ENCODE measurements at places on chromosomes 12 and 14.

- no peak for DNase-seq
Measured at GRCh38 chr12:91505006-91505405, 322.4 kb upstream of the DCN start.

DNA sequence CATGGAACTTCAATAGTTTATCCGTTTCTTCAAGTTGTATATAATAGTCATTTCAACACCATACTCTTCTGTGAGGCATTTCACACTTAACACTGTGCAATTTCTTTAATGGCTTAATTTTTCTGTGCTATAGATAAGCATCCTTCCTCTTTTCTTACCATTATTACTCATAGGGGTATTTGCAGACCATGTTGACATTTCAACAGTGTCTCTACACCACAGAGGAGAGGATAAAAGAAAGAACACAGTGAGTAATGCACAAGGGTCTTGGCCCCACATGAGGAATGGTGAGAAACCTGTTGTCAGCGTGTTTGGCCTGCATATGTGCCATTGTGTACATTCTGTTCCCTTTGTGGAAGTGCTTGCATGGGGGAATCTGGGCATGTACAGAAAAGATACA is 421.5 kb upstream of the MDGA2 start:
- no peak for DNase-seq

DNA sequence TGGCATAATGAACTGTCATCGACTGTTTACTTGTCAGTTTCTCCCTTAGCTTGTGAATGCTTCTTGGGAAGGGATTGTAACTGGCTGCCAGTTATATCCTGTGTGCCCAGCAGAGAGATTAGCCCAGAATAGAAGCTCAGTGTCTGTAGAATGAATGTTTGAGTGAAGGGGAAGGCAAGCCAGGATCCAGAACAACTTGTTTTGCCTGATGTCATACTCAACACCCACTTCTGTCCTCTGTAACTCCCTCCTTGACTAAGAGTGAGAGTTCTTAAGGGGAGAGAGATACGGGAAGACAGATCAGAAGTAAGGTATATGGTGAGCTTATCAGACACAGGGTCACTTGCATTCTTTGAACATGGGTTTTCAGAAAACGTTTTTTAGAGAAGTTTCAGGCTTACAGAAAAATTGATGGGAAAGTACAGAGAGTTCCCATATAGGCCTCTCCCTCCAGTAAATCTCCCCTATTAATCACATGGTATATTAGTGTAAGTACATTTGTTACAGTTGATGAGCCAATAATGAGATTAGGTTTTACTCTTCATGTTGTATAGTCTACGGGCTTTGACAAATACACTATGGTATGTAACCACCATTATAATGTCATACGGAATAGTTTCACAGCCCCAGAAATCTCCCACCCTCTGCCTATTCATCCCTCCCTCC is 5.6 kb upstream of the SPPL3 start:
- no peak for DNase-seq

DNA sequence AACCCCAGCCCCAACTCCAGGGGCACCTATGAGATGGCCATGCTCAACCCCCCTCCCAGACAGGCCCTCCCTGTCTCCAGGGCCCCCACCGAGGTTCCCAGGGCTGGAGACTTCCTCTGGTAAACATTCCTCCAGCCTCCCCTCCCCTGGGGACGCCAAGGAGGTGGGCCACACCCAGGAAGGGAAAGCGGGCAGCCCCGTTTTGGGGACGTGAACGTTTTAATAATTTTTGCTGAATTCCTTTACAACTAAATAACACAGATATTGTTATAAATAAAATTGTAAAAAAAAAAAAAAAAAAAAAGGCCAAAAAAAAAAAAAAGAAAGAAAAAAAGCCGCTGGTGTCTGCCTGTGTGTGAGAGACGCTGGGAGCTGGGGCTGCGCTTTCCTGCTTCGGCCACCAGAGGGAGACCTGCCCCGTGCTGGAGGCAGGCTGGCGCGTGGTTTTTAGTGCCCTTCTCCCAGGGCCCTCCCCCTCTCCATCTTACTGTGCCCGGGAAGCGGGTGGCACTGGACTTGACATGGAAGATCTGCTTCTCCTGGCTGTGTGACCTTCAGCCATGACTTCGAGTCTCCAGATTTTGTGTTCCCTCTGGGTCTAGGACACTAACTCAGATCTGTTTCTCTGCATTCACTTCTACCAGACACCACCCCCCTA is 3.4 kb upstream of the NXPH4 start:
- DNase-seq: peak; percentile 85

- DNase-seq: no peak
Measured at GRCh38 chr14:68011406-68012028, 191.9 kb downstream of the RAD51B start.

DNA sequence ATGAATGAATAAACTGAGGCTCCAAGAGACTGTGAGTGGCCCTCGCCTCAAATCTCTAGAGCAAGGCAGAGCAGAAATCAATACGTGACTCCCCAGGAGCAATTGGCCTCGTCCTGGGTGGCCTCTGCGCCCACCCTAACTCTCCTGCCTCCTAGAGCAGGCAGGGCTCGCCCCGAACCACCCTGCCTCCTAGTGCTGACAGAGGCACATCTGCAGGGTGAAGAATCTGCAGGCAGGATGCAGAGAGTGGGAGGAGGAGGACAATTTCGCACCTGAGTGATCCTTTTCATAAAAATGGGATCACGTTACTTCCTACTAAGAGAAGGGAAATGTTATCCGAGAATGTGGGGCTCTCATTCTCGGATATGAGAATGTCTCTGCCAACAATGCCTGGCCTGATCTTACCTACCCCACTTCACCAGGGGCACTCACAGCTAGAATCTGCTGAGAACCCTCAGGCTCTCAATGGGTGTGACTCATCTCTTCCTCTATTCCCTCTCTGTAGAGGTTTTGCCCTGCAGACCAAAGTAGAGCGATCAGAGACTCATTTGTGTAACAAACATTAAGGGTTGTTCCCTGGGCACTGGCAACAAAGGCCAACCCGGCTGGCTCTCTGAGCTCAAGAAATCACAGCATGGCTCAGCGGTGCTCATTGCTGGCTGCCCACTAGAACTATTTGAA is 61.7 kb upstream of the BCL2L14 start:
- peak; percentile 35 for DNase-seq

- DNase-seq: peak; percentile 76
Measured at GRCh38 chr14:100375266-100375962, 52.3 kb downstream of the SLC25A47 start.

DNA sequence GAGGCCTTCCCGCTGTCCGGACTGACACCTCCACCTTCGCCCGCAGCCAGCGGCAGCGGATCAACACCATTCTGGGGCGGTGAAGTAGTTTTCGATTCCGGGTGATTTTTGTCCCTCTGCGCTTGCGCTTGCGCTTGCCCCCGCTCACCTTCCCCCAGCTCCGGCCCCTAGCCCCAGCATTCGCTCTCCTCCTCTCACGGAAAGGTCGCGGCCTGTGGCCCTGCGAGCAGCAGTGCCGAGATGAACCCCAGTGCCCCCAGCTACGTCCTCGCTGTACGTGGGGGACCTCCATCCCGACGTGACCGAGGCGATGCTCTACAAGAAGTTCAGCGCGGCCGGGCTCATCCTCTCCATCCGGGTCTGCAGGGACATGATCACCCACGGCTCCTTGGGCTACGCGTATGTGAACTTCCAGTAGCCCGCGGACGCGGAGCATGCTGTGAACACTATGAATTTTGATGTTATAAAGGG is 22.7 kb upstream of the SRGAP1 start:
- no peak for DNase-seq

- no peak for DNase-seq
Measured at GRCh38 chr12:18479256-18479655, 217.9 kb downstream of the PIK3C2G start.

DNA sequence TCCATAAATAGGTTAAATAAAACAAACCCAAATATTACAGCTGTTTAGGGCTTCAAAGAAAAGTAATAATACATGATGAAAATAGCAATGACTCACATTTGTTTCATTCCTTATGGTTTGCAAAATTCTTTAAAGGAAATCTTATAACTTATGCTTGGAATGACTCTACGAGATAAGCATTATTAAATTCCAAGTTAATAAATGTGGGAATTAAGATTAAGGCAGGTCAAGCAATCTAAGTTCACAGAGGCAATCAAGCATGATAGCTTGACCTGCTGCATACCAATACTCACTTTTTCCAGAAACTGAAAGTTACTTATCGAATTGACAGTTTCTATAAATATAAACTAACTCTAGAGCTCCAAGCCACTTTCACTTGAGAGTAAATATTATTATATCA is 1002.9 kb upstream of the SEL1L start:
- DNase-seq: no peak

DNA sequence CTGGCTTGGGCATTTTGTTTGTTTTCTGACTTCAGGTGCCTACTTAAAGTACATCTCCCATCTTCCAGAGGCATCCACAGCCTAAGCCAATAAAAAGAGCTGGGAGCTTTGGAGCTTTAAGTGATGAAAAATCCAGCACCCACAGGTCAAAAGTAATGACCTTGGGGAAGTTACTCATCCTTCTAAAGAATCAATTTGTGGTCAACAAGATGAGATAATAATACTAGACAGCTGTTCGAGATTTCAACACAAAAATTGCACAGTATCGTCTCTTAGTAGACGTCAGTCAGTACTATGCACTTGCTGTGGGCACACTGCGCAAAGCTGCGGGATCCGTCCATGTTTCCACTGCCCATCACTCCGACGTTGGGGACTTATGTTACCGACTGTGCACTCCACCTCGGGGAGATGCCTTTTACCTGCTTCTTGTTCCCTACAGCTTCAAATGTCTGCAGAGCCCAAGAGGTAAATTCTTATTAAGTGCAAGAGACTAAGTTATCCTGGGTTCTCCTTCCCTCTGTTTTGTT is 1.3 kb downstream of the ST8SIA1 start:
- DNase-seq: no peak

- no peak for DNase-seq
Measured at GRCh38 chr14:85276979-85277228, 253.0 kb upstream of the FLRT2 start.

DNA sequence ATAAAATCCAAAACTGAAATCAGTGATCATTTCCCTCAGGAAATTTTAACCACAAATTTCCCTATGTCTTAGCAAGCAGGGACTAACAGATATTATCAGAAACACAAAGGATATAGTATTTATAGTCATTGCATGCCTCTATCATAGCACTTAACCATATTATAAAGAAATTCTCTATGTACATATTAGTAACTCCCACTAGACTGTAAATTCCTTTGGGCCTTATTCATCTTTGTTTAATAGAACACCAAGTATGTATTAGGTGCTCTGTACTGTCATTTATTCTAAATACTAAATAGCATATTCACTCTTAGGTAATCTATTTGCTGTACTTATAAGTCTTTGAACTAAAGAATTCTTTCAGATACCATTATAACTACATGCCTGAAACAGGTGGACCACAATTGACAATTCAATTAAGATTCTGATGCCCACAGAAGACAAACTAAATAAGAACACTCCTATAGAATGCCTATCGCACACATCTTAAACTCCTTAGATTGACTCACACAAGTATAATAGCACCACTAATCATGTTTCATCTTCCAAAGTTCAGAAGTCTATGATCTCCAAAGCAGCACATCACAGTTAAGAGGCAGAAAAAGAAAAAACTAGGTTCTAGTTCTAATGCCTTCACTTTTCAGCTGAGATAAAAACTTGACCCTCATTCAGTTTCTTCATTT is 134.1 kb downstream of the FSCB start:
- DNase-seq: no peak

- no peak for DNase-seq
Measured at GRCh38 chr12:56374726-56375597, 12.3 kb upstream of the APOF start.

DNA sequence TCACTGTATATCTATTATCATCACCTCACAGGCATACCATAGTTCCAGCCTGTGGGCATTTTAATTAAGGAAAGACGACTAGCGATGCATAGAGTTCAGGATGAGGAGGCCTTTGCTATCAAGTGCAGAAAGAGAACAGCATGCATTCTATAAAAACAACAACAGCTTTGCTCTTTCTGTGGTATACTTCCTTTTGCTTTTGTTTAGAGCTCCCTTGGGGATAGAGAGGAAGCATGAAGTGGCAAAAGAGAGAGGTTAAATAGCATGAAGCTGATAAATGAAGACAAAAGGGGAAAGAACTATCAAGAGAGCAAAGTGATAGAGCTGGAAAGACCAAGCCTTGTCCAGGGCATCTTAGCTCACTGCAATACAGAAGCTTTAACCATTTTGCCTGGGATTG is 23.5 kb downstream of the IFNG-AS1 start:
- no peak for DNase-seq

DNA sequence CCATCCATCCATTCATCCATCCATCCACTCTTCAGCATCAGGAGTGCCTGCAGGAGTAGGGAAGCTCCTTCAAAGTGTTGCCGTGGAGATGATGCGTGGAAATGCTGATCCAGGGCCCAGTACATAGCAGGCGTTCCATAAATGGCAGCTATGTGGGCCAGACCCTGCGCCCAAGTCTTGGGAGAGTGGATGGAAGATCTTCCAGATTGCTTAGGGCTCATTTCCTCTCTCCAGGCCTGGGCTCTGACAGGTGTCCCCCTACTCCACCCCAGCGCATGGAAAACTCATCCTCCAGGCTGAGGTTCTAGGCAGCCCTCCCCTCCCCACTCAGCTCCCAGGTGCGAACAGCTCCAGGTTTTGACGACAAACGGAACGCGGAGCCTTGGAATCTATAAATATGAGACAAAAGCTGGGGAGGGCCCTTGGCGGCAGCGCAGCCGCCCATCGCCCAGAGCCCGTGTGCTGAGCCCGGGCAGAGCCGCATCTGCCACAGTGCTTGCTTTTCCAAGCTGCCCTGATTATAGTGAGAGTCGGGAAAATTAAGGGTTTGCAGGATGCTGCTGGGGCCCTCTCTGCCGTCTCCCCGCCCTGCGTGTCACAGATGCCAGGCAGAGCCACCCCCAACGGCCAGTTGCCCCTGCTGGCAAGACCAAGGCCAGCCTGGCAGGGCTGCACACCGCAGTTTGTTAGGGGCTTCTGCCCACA is 1.6 kb downstream of the BEGAIN start:
- no peak for DNase-seq

GRCh38 chr12:12794686-12795085 is 9.2 kb downstream of the APOLD1 start:
- no peak for DNase-seq

DNA sequence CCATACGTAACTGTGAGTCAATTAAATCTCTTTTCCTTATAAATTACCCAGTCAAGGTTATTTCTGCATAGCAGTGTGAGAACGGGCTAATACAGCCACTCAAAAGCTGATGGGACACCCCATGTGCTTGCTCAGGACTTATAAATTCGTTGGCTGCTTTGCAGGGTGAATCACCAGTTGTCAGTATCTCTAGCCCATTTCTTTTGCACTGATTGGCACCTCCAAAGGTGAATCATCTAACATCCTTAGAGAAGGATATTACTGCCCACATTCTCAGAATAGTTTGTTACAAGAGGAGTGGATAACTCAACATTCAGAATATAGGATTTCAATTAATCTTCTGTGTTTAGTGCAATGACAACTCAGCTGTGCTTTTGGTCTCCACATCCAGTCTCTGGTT is 601.5 kb downstream of the KCNH5 start:
- no peak for DNase-seq

GRCh38 chr14:54652188-54652587 is 85.3 kb downstream of the SAMD4A start:
- DNase-seq: no peak

DNA sequence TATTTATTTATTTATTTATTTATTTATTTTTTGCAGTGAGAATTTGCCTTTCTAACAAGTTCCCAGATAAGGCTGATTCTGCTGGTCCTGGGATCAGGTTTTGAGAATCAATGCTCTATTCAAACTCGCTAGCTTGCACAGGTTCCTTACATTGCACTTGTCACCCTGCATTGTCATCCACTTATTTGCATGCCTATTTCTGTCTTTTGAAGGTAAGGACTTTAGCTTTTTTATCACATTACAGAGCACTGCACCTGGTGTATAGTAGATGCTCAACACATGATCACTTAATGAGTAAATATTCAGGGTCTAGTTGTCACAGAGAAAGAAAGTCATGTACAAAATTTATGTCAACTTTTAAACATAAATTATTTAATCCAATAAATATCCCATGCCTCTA is 219.7 kb upstream of the BTG1 start:
- DNase-seq: no peak
